NT2/D1 (cell line): ENCODE measurements at places on chromosomes 2 and 18.

GRCh38 chr2:9110346-9110884 lies 96.2 kb upstream of the ASAP2 start:
- DNase-seq: no peak

DNA sequence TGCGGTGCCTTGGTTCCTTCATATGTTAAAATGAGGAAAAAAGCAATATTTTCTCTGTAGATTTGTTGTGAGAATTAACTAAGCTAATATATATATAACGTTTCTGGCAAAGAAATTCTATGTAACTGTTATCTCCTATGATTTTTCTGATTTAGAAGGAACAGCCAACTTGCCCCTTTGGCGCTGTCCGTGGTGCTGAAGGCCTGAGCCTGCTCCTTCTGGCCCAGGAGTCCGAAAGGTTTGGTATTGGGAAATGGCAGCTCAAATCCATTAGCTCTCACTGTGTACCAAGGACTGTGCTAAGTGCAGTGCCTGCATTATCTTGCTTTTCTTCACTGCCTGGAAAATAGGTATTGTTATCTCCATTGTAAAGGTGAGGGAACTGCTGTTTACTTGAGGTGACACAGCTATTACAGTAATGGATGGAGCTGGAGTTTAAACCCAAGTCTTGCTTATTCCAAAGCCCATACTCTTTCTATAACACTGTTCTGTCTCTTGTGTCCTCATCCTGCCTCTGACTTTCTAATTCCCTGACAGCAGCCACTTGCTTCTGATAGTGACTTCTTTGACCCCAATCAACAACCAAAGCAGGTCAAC lies 52.2 kb downstream of the C1QL2 start:
- no peak for DNase-seq

- no peak for DNase-seq
Measured at GRCh38 chr18:8799596-8800441, 94.5 kb downstream of the MTCL1 start.

- no peak for DNase-seq
Measured at GRCh38 chr2:178199334-178199733, 5.0 kb downstream of the OSBPL6 start.

GRCh38 chr2:88071365-88071764 lies 3.7 kb downstream of the SMYD1 start:
- no peak for DNase-seq

GRCh38 chr2:166115589-166115988 lies 12.2 kb downstream of the SCN1A start:
- no peak for DNase-seq

GRCh38 chr2:206105038-206105437 lies 19.1 kb upstream of the INO80D start:
- no peak for DNase-seq

GRCh38 chr2:198905881-198906612 lies 551.7 kb downstream of the SATB2 start:
- DNase-seq: no peak

DNA sequence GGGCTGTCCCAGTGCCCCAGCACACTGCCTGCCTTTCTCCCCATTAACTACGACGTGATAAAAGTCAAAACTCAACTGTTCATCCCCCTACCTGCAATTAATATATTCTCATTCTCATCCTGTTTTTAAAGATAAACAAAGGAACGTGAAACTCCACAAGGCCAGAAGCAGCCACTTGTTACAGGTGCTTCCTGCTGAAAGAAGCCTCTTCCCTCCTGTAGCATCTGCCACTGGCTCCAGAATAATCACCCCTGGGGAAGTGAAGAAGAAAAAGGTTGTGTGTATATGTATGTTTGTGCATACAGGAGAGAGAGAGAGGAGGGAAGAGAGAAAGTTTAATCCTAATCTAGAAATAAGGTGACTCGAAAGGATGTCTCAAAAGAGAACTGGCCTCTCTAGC lies 27.1 kb downstream of the KIAA2012 start:
- DNase-seq: no peak

DNA sequence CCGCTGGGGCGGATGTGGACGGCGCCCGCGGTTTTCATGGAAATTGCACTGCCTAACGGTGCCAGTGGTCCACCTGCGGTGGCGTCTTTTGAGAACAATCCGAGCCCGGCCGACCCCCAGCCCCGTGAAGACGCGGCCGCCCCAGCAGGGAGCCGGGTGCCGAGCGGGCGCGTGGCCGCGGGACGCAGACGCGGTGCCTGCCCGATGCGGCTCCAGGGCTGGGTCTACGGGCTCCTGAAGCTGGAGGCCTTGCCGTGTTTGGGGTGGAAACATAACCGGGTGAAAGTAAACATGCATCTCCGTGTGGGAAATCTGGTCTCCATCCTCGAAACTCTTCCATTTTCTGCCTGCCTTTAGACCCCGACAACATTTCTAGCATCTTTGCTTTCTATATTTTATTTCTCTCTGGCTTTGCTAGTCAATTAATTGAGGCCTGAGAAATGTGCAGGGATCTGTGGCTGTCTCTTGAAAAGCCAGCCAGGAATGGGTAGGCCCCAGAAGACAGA lies 572 bp downstream of the INPP4A start:
- no peak for DNase-seq

- DNase-seq: no peak
Measured at GRCh38 chr2:127954857-127955256, 69.1 kb upstream of the AMMECR1L start.

DNA sequence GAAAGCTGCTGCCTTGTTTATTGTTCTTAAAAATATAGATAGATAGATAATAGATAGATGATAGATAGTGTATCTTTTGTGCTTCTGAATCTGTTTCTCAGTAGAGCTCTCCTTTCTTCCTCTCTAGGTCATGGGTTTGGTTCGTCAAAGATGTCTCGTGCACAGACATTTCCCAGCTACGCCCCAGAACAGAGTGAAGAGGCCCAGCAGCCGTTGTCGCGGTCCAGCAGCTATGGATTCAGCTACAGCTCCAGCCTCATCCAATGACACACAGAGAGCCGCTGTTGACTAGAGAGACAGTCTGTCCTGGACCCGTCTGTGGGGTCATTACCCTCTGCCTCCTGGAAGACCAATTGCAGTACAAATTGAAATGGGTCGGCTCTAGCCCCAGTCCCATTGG lies 106.6 kb downstream of the CD226 start:
- no peak for DNase-seq

DNA sequence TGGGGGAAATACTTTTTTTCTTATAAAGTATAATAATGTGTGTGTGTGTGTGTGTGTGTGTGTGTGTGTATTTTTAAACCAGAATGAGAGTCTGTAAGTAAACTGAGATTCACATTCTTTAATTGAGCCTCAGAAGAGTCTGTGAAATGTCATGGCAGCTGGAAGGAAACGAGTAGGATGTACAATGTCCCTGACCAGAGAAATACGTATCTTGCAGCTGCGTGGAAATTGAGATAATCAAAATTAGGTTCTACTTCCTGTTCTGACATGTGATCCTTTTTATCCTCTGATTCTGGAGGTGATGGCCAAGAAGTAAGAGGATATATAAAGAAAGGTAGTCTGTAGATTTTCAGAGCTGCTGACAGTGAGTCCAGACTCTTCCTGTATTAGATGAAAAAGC lies 50.0 kb downstream of the SH3RF3 start:
- DNase-seq: no peak

DNA sequence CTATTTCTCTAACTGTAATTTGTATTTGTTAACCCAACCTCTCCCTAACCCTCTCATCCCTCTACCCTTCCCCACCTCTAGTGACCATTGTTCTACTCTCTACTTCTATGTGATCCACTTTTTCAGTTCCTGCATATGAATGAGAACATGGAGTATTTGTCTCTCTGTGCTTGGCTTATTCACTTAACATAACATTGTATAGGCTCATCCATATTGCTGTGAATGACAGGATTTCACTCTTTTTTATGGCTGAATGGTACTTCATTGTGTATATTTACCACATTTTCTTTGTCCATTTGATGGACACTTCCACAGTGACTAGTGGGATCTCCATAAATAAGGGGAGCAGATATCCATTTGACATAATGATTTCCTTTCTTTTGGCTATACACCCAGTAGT lies 103.7 kb downstream of the PLEKHM3 start:
- DNase-seq: no peak

- DNase-seq: peak; percentile 57
Measured at GRCh38 chr2:213246497-213247281, 37.6 kb upstream of the SPAG16 start.

GRCh38 chr18:37339701-37340215 lies 225.8 kb downstream of the CELF4 start:
- DNase-seq: no peak

DNA sequence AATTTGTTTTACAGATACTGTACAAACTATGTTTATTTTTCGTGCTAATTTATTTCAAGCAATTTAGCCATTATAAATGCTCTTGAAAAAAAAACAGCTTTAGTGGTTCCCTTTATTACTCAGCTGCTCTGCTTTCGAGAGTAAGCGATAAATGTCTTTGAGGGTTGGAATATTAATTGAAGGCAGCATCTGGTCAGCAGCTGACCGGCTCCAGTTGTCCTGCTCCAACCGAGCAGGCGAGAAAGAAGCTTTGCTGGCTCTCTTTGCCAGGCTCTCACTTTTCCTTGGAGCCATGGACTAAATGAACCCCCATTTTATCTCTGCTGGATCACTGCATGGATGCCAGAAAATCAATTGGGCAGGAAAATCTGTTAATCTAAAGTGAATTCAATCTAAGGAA lies 147.4 kb downstream of the LNPK start:
- no peak for DNase-seq

GRCh38 chr18:55114876-55115275 lies 155.6 kb upstream of the CCDC68 start:
- DNase-seq: no peak

- no peak for DNase-seq
Measured at GRCh38 chr2:172596776-172597175, 40.9 kb downstream of the PDK1 start.

DNA sequence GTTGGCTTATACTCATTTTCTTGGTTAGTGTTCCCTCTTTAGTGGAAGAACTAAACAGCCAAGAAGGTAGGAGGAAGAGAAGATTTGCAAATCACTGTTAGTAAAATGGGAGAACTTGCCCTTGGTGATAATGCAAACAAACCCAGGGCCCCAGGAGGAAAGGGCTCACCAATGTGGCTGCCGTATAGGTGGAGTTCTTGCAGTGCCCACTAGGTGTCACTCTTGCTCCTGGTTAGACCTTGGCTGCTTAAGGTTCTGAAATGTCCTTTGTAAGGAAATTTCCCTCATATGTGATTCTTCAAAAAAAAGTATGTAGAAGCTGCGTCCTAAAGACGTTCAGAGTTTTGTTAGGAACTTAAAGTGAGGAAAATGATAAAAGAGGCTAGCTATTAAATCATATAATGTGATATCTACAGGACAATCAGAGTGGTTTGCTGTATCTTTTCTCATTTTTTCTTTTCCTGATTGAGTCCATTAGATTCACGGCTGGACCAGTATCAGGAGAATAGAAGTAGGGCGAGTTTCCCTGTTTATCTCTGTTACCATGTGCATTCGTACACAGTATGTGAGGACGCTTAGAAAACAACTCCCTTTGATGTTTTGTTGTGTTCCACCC lies 48.6 kb downstream of the RPIA start:
- peak; percentile 67 for DNase-seq

- DNase-seq: no peak
Measured at GRCh38 chr2:157480182-157480961, 36.5 kb upstream of the CYTIP start.

GRCh38 chr2:112181571-112182290 lies 43.5 kb downstream of the FBLN7 start:
- DNase-seq: no peak

DNA sequence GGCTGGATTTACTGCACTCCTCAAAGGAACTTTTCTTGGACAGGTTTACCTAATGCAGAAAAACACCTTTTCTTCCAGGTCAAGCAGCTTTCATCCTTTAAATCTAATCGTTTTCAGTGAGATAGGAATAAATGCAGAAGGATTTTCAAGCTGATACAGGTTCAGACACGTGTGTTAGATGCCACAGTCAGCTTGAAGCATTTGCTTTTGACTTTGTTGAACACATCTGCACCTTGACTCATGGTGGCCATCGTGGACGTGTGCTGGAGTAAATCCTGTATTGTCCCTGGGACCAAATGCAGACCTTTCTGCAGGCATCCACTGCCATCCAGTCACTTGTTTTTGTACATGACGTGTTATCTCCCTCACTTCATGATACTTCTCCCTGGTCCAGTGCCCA lies 61.9 kb downstream of the KLHL29 start:
- DNase-seq: no peak

DNA sequence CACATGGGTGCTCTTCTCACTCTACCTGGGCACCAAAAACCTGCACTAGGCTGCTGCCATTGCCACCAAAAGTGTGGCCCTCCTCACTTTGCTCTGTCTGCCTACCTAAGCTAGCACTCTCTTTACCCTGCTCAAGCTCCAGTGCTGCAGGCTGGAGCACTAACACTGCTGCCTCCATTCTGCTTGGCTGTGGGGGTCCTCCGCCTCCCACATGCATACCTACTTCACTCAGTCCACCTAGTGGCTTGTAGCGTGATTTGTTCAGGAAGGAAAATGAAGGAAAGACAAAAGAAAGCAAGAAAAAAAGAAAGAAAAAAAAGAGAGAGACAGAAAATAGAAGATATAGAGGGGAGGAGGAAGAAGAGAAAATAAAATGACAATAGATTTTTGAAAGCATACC lies 1339.4 kb upstream of the CHAC2 start:
- DNase-seq: no peak

DNA sequence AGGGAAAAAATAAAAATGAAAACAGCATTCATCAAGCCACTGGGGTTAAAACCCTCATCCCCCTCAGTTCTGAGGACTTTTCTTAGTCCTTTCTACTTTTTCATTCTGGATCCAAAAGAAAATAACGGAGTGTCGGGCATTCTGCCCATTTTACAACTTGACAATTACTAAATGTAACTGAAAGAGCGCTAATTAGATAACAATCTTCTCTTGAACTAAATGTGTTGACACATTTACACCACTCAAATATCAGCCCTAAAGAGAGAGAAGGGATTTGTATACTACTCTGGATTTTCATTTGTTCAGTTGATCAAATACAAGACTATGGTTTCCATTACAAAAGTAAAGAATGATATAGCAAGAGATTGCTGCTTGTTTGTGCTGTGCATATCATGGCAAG lies 27.5 kb downstream of the ABCA12 start:
- no peak for DNase-seq
